ENCODE measurements at places on chromosomes 1 and 21.

DNA sequence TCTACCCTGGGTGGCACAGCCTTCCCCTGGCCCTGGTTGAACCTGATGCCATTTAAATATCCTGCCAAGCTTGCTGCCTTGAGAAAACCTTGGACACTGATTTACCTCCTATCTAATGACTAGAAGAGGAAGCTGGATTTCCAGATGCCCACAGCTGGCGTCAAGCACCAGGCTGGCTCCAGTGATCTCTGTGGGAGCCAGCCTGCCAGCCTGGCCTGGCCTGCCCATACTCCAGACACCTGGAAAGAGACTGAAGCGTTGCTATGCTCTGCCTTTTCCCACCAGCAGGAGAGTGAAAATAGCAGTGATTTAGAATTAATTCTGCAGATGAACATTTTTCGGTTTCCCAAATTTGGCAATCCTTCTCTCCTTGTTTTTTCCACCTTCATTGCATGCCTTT, 11.5 kb upstream of the EIF4G3 start:
- no peak for DNase-seq

- DNase-seq = no peak
Measured at GRCh38 chr1:89198491-89199072, at the start of gene GBP4. GBP4 (minus strand) TSS chr1:89198942; CDS start chr1:89198834, 108 bp downstream.

DNA sequence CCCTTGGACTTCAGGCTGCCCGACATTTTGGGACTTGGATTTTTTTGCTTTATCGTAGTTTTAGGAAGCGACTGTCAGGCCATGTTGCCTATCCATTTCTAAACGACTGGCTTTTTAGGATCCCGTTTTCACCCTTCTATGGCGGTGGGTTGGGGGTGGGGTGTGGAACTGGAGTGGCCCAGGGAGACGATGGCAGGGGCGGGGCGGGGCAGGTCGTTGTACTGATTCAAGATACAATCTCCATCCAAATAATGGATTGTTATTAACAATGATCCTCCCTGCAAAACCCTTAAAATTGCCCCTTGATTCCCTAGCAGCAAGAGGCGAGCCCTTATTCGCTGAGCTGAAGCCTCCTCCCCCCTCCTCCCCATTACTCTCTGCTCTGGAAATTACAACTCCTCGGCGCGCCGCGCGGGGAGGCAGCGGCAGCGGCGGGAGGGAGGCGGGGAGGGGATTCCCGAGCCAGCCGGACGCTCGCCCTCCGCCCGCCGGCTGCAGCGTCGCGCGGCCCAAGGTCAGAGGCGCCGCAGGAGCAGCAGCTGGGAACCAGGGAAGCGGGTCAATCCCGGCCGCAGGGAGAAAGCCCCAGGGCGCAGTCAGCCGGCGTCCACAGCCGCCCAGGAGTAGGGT, at the start of gene TRIM67:
Gene TRIM67 (plus strand): TSS at position 392 of the 630 bp plus-strand sequence. CDS start 912 bp downstream, outside the sequence.
- peak; percentile 53 for DNase-seq

GRCh38 chr1:220290140-220290761, 18.0 kb upstream of the RAB3GAP2 start:
- no peak for DNase-seq

- no peak for DNase-seq
Measured at GRCh38 chr1:215932558-215932957, 365.5 kb downstream of the KCTD3 start.
